Esophagus squamous epithelium (tissue), 5 donors: ENCODE measurements at places on chromosomes 1 and 21.

- H3K4me1 ChIP-seq = no peaks in the 10 kb centered on the region
- H3K4me3 ChIP-seq = no peak overlapping the region
- H3K27ac ChIP-seq = no peak overlapping the region
- no peak for DNase-seq
These were observed 46.5 kb upstream of the PARP1 start for GRCh38 chr1:226454349-226454748.

GRCh38 chr1:94731891-94732290 is 88.3 kb upstream of the SLC44A3 start:
- H3K36me3 ChIP-seq = no peaks in the 10 kb centered on the region
- DNase-seq = no peak
- peaks cover 4% of the 10 kb centered on the region for H3K4me1 ChIP-seq
- no peak overlapping the region for H3K4me3 ChIP-seq
- H3K27ac ChIP-seq = no peak overlapping the region

DNA sequence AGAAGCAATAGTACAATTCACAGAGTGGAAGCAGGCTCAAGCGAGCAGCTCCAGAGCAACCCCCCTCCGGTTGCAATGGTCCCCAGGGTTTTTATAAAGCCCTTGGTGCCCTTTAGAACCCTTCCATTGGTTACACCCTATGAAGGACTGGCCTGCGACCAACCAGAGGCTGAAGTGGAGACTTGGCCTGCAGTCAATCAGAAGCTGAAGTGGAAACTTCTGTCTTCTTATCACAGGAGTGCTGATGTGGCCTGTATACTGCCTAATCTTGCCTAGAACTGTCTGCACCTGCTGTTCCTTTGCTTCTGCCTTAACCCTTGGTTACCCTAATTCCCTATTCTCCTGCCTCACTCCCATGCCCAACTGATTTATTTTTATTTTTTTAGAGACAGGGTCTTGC is 15.4 kb upstream of the FRRS1 start:
- H3K4me1 ChIP-seq = no peaks in the 10 kb centered on the region
- no peak for DNase-seq
- no peak overlapping the region for H3K27ac ChIP-seq

DNA sequence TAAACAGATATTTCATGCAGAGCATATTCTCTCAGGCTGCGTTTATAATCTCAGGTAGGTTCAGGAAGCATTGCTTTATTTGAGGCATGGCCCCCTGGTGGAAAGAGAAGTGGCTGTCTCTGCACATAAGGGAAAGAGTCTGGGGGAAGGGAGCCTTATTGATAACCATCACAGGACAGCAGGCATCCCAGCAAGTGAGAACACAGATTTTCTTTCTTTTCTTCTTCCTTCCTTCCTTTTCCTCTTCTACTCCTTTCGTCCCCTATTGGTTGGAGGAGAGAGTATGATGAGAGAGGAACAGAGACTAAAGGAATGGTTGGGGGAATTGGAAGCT is 21.9 kb downstream of the TSNAX start:
- no peak overlapping the region for H3K4me3 ChIP-seq
- no peaks in the 10 kb centered on the region for H3K27me3 ChIP-seq
- H3K4me1 ChIP-seq = no peaks in the 10 kb centered on the region
- no peaks in the 10 kb centered on the region for H3K36me3 ChIP-seq
- no peak for DNase-seq

DNA sequence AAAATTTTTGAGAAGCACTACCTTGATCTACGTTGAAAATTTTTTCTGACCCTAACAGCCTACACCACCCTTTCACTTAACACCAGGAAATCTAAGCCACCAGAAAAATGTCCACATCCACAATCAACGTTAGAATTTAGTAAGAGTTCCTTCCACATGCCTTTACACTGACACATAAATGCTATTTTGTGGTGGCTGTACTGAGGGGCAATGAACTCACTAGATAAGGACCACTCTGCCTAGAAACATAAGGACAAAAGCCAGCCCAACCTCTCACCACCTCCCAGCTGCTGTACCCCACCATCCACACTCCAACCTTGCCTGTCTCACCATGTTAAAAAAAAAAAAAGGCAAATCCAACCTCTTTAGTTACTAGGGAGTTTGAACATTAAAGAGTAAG is 29.8 kb downstream of the PARP1 start:
- H3K27ac ChIP-seq = no peak overlapping the region
- no peaks in the 10 kb centered on the region for H3K4me1 ChIP-seq
- H3K36me3 ChIP-seq = peaks cover 75% of the 10 kb centered on the region
- no peak for DNase-seq
- no peak overlapping the region for H3K4me3 ChIP-seq

DNA sequence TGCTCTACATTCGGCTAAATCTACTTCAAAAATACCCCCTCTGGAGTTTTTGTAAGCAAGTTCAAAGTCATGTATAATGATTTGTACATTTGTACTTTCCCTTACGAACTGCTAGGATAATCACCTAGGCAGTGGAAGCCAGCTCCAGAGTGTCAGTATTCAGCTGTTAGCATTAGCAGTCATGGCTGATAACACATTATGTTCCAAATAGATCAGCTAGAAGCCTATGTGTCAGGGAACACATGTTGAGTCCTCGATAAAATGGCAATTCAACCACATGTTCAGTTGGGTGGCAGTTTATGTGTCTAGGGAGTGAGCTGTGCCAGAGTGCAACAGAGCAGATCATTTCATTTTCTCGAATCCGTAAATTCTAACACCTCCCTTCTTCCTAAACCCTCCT is 65.8 kb upstream of the KRTAP11-1 start:
- H3K4me1 ChIP-seq = no peaks in the 10 kb centered on the region
- no peak for DNase-seq
- no peak overlapping the region for H3K27ac ChIP-seq
- H3K27me3 ChIP-seq = no peaks in the 10 kb centered on the region
- H3K4me3 ChIP-seq = no peak overlapping the region
- H3K36me3 ChIP-seq = no peaks in the 10 kb centered on the region

GRCh38 chr1:206521127-206521526 is 13.8 kb downstream of the RASSF5 start:
- no peaks in the 10 kb centered on the region for H3K36me3 ChIP-seq
- DNase-seq = no peak
- H3K27me3 ChIP-seq = no peaks in the 10 kb centered on the region
- no peak overlapping the region for H3K4me3 ChIP-seq
- peak overlapping the region; percentile 21 for H3K27ac ChIP-seq

DNA sequence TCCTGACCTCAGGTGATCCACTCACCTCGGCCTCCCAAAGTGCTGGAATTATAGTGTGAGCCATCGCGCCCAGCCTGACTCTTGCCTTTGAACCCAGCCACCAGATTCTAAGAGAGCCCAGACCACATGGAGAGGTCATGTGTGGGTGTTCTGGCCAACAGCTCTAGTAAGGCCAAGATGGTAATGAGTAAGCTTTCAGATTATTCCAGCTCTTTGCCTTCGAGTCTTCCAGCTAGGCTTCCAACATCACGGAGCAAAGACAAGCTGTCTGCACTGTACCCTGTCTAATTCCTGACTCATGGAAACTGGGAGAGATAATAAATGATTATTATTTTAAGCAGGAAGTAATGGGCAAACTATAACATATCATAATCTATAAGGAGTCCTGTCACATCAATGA is 14.8 kb upstream of the ZFP69B start:
- no peak overlapping the region for H3K27ac ChIP-seq
- no peaks in the 10 kb centered on the region for H3K36me3 ChIP-seq
- no peaks in the 10 kb centered on the region for H3K27me3 ChIP-seq
- DNase-seq = no peak
- H3K4me3 ChIP-seq = no peak overlapping the region

DNA sequence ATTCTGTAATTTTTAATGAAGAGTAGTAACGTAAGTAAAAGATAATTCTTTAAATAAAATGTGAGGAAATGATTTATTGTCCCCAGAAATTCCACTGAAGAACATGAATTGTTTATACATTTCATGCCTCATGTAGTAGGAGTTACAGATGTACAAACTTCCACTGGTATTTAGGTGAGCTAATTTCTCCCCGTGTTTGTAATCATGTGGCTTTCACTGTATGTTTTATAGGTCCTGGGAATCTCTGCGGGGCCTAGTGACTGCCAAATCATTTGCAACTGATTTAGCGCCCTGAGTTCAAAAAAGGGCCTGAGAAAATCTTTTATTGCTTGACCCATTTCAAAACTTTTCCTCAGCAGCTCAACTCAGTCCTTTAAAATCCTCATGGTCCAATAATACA is 30.5 kb upstream of the FASLG start:
- H3K36me3 ChIP-seq = no peaks in the 10 kb centered on the region
- no peaks in the 10 kb centered on the region for H3K27me3 ChIP-seq
- no peak overlapping the region for H3K27ac ChIP-seq
- H3K4me1 ChIP-seq = no peaks in the 10 kb centered on the region

DNA sequence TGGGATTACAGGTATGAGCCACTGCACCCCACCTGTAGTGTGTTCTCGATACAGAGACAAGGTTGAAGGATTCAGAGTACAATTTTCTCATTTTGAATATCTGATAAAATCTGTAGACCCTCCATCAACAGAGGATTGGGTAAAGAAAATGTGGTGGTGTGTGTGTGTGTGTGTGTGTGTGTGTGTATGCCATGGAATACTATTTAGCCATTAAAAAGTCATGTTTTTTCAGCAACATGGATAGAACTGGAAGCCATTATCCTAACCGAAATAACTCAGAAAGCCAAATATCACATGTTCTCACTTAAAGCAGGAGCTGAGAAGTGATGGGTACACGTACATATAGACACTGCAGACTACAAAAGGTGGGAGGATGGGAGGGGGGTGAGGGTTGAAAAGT is 57.9 kb downstream of the TRAF5 start:
- no peak overlapping the region for H3K27ac ChIP-seq
- H3K27me3 ChIP-seq = no peaks in the 10 kb centered on the region
- H3K36me3 ChIP-seq = no peaks in the 10 kb centered on the region
- H3K4me1 ChIP-seq = peaks cover 11% of the 10 kb centered on the region
- no peak overlapping the region for H3K4me3 ChIP-seq

DNA sequence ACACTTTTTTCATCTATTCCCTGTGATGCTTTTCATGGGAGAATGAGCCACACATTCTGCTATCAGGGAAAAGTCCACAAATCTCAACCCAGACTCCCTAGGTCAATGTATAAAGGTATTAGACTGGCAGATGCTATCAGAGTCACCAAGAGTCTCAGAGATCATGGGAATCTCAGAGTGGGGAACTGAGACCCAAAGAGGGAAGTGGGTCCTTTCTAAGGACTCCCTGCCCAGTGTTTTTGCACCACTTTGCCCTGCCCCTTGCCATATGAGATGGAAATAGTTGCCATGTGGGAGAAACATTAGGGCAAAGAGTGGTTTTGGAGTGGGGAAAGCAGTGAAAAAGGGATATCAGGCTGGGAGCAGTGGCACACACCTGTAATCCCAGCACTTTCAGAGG is 19.1 kb upstream of the AZIN2 start:
- peaks cover 11% of the 10 kb centered on the region for H3K4me1 ChIP-seq
- no peaks in the 10 kb centered on the region for H3K36me3 ChIP-seq
- H3K27me3 ChIP-seq = no peaks in the 10 kb centered on the region

DNA sequence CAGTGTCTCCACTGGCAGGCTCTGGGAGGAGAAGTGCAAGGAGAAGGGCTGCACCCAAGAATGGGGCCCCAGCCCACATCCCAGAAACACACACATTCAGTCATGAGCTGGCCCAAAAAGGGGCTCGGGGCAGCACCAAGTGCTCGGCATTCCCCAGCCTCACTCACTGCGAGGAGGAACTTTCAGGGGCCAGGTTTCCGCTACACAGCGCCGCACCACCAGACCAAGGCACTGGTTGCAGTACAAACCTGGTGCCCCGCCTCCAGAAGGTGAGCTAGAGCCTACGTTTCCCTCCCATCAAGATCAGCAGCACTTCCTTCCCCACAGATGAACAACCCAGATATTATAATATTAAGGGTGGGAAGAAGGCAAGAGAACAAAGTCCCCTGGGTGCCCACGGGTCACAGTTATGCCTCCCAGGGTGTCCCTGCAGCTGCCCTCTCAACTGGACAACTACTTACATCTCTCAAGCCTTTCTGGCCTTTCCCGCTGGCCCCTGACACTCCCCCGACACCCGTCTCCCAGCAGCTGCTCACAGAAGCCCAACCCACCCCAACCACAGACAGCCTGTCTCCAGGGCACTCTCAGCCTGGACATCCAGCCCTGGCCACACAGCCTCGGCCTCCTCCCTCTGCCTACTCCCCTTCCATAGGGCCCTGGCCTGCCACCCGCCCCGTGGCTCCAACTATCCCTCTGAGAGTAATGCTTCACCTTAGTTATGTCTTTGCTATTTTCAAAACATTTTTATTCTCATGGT is 3.8 kb downstream of the PBXIP1 start:
- H3K27ac ChIP-seq = no peak overlapping the region
- no peak overlapping the region for H3K4me3 ChIP-seq
- H3K4me1 ChIP-seq = peaks cover 21% of the 10 kb centered on the region
- H3K36me3 ChIP-seq = peaks cover 36% of the 10 kb centered on the region

DNA sequence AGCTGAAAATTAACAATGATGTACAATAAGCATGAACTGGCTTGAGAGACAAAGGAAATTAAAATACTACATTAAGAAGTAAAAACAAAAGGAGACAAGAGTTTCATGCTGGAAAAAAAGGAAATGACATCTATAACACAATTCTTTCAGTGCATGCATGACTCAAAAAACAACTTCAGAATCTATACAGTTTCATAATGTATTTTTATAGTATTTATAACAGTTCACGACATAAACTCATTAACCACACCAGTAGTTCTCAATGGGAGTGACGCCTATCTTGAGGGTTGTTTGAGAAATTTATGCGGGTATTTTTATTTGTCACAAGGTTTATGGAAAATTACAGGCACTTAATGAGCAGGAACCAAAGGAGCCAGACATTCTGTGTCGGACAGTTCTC is 168.5 kb downstream of the SMYD3 start:
- H3K27ac ChIP-seq = no peak overlapping the region
- H3K4me1 ChIP-seq = no peaks in the 10 kb centered on the region
- H3K4me3 ChIP-seq = no peak overlapping the region
- no peaks in the 10 kb centered on the region for H3K36me3 ChIP-seq

GRCh38 chr21:46023555-46023954 is 42.0 kb downstream of the COL6A1 start:
- H3K36me3 ChIP-seq = no peaks in the 10 kb centered on the region
- no peak for DNase-seq
- H3K4me3 ChIP-seq = no peak overlapping the region
- peak overlapping the region; percentile 72 for H3K27ac ChIP-seq
- H3K27me3 ChIP-seq = no peaks in the 10 kb centered on the region

GRCh38 chr1:16348414-16349182 is 3.7 kb downstream of the FBXO42 start:
- DNase-seq = no peak
- H3K27me3 ChIP-seq = no peaks in the 10 kb centered on the region
- H3K36me3 ChIP-seq = no peaks in the 10 kb centered on the region

DNA sequence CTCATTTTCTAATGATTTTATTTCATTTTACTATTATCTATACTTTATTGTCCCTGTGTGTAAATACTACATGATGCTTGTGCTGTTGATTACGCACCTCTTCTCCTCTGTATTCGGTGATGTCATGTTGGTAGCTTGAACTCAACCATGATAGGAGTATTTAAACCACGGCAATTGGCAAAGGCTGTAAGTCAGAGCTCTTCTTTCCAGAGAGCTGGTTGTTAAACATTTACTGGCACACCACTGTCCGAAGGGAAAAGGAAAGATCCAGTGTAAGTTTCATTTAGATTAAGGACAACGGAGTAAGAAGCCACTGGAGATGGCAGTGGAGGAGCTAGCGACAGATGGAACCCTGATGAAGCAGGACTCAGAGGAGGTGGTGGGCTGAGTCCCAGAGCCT is 93.4 kb upstream of the KCNE2 start:
- H3K27ac ChIP-seq = no peak overlapping the region
- H3K36me3 ChIP-seq = no peaks in the 10 kb centered on the region
- no peaks in the 10 kb centered on the region for H3K4me1 ChIP-seq

- no peak for DNase-seq
- H3K27ac ChIP-seq = no peak overlapping the region
- H3K4me3 ChIP-seq = no peak overlapping the region
- peaks cover 40% of the 10 kb centered on the region for H3K4me1 ChIP-seq
- H3K36me3 ChIP-seq = no peaks in the 10 kb centered on the region
- no peaks in the 10 kb centered on the region for H3K27me3 ChIP-seq
These were observed 5.7 kb downstream of the PLA2G4A start for GRCh38 chr1:186834399-186834958.
